Stimulated activated CD4-positive, alpha-beta T cell treated with anti-CD3 and anti-CD28 coated beads, Interleukin-12 subunit alpha, Interleukin-12 subunit beta, amount 100 ng/mL, for 24 hours (primary cell): ENCODE measurements at places on chromosomes 3 and 15.

DNA sequence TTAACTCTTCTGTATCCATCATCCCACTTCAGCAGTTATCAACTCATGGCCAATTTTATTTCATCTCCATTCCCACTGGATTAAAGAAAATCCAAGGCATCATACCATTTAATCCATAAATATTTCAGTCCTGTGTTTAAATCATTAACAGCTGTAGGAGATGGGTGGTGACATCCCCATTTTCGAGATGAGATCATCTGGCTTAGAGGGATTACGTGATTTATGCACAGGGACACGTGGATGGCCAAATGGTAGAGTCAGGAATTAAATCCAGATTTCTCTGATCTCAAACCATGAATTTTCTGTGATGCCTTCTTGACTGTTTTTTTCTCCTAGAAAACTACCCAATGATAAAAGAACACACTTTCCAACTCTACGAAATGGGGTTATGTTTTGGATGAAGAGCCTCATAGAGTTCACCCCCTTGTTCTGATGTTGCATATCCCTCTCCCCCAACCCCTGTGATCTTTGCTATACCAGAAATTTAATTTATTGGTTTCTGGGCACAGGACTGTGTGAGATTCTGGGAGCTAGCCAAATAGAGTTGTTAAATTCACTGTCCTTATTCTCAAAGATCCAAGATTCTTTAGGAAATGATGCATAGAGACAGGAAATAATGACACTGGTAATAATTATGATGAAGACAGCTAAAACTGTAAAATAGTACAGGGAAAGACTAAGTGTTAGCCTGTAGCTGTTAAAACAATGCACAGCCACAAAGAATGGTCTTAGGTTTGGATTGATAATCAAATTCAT lies 7.4 kb downstream of the ZNF589 start:
- DNase-seq, result no peak

- DNase-seq, result no peak
These were observed 138.6 kb downstream of the P2RY1 start for GRCh38 chr3:152973575-152973974.

- DNase-seq, result no peak
These were observed 1.1 kb downstream of the TCTA start for GRCh38 chr3:49413338-49413734.

DNA sequence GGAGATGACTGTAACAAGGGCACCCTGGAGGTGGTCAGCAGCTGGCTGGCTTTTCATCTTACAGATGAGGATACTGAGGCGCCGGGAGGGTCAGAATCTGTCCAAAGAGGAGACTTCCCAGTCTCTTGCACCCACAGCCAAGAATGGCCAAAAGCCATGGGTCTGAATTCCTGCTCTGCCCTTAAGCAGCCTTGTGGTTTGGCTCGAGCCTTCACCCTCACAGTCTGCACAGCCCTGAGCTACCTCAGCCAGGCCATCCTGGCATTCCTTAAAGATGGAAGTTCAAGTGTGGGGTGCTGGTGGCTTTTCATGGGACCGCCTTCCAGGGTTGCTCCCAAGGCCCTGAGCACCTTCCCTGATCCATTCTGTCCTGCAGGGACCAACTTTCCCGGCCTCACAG lies 59.2 kb downstream of the CACNA2D2 start:
- no peak for DNase-seq

- no peak for DNase-seq
These were observed 20.9 kb downstream of the PGBD4 start for GRCh38 chr15:34122771-34123183.

DNA sequence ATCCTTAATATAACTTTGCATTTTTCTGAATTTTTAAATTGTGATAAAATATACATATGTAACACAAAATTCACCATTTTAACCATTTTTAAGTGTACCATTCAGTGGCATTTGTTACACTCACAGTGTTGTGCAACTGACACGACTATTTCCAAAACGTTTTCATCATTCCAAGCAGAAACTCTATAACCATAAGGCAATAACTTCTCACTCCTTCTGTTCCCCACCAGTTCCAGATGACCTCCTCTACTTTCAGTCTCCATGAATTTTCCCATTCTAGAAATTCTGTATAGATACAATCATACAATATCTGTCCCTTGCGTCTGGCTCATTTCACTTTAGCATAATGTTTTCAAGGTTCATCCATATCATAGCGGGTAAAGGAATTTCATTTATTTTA lies 223.5 kb upstream of the TTC14 start:
- DNase-seq, result no peak

DNA sequence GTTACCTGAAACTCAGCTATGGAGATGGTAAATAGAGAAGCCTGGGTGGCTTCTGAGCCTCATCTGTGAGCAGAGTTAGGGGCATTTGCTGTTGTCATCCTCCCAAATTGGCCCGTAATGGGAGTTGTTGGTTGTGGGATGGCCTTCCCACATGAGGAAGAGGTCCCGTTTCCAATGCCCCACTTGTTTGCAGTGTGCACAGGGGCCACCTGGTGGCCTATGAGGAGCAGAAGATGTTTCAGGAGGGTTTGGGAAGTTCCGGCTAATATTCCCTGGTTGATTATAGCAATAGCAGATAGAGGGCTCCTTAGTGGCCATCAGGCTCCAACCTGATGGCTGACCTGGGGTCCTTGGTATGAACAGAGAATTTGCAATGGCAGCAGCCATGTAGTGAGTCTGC lies 1546.5 kb downstream of the OTOL1 start:
- no peak for DNase-seq

- no peak for DNase-seq
These were observed 105.5 kb downstream of the SEMA5B start for GRCh38 chr3:122921791-122922651.
